ENCODE measurements at places on chromosomes 7 and 10.

GRCh38 chr10:132685101-132685891 lies 100.7 kb downstream of the NKX6-2 start:
- peak; percentile 6 for DNase-seq

GRCh38 chr7:151658778-151659177 lies 139.1 kb upstream of the RHEB start:
- no peak for DNase-seq

GRCh38 chr10:25758041-25758457 lies 176.0 kb upstream of the MYO3A start:
- peak; percentile 46 for DNase-seq

DNA sequence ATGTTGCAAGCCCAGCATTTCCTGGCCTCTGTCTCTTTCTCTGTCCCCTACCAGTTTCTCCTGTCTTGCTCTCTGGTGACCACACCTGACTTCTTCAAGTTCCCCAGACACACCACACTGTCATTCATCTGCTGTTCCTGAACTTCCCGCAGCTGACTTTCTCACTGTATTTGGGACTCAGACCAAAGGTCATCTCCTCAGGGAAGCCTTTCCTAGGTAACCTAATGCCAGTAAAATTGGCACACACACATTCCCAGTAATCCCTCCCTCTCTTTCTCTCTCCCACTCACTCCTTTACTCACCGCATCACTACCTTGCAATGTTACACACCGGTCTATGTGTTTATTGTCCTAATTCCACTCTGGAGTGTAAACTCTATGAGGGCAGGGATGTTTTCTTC lies 81.7 kb downstream of the ELMO1 start:
- DNase-seq, result no peak

- no peak for DNase-seq
Observed at GRCh38 chr7:88020953-88021665, 87.1 kb downstream of the ADAM22 start.

GRCh38 chr10:95963991-95964389 lies 56.2 kb downstream of the CC2D2B start:
- DNase-seq, result no peak

- no peak for DNase-seq
Observed at GRCh38 chr10:33796680-33797079, 462.2 kb upstream of the NRP1 start.

GRCh38 chr7:73809467-73809951 lies 21.3 kb upstream of the CLDN4 start:
- no peak for DNase-seq

DNA sequence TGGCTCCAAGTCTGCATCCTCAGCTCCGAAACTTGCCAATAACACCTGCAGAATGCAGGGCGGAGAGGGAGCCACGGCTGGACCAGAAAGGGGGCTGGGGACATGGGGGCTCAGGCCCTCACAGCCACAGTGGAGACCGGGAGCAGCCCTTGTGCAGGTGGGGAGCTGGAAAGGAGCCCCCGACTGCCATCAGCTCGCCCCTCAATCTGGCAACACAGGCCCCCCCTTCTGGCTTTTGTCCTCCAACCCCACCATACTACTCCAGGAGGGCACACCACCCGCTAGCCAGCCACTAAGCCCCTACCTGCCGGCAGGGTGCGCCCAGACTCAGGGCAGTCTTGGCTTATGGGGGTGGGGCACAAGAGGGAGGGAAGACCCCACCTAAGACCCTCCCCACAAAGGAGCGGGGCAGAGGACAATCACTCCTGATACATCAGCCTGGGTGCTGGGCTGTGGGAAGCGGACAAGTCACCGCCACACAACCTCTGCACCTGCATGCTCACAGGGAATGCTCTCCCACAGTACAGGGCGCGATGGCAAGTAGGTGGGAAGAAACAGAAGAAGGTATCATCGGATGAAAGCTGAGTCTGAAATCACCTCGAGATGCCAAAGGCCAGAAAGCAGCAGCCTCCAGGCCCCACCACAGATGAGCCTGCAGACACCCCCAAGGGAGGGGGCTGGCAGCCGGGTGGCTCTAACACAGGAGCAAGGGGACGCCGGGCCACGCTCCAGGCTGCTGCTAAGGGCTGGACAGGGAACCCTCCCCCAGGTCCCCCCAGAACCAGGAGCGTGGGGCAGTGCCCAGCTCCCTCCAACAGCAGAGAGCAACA lies 265.3 kb downstream of the ELFN1 start:
- no peak for DNase-seq

DNA sequence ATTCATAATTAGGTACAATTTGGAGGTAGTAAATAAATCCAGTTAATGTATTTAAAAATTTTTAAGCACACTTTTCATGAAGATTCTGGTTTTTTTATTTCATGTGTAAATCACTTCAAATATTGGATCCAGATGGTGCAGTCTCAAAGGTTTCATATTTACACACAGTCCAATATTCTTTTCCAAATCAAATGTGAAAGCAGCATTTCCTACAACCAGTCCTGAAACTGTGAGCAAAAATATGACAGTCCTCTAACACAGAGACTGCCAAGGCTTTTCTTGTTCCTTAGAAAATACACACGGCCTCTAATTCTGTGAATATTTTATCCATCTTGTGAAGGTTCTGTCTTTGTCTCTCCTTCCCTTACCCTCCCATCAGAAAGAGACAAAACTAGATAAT lies 645.9 kb downstream of the ARL4A start:
- DNase-seq, result no peak

GRCh38 chr10:46284286-46285229 lies 2.2 kb upstream of the ANTXRL start:
- DNase-seq, result peak; percentile 89

GRCh38 chr7:127632276-127632910 lies 14.5 kb upstream of the PAX4 start:
- DNase-seq, result no peak

- peak; percentile 57 for DNase-seq
Observed at GRCh38 chr7:156703773-156704482, 63.4 kb downstream of the RNF32 start.
